ENCODE measurements at places on chromosomes 12 and 14.

- DNase-seq, result peak; percentile 75
Measured at GRCh38 chr14:67618617-67619063, 1.1 kb upstream of the ARG2 start.

DNA sequence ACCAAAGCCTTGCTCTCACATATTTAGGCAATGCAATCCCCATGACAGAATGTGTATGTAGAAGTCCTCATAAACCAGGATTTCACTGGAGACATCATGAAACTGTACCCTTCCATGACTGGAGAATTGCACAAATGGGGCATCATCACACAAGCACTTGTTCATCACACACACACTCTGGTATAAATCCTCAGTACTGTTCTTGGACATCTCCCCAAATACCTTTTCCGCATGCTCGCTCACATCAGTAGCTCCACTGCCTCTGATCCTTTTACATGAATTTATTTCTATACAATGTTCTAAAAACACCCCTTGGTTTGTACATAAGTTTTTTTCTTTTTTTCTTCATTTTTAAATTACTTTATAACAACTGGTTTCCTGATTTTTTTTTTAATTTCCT, 3.3 kb upstream of the ING4 start:
- DNase-seq, result no peak

- DNase-seq, result peak; percentile 8
Measured at GRCh38 chr14:80584744-80585505, 356.6 kb downstream of the CEP128 start.

DNA sequence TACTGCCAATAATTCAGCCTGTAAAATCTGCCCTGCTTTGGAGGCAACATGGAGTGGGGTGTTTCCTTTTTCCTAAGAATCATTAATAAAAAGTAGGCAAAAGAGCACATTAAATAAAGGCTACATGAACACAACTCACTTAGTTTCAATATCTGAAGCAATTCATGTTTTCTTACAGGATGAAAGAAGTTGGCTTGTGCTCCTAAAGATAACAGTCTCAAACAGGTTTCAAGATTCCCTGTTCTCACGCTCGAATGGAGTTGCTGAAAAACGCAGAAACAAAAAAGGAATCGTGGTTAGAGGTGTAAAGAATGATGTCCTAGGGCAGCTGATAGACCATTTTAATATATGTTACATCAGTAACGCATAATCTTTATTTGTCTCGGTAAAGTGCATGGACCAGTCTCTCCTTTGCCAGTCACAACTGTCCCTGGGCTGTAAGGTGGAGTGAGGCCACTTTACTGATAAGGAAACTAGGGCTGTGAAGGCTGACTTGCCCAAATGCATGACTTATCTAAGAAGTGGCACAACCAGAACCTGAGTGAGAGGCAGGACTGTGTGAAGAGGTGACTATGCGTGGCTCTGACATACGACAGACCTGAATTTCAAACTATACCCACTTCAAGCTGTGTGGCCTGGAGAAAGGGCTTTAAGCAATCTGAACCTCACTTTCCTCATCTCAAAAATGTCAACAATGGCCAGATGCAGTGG, 12.6 kb downstream of the GIT2 start:
- no peak for DNase-seq

DNA sequence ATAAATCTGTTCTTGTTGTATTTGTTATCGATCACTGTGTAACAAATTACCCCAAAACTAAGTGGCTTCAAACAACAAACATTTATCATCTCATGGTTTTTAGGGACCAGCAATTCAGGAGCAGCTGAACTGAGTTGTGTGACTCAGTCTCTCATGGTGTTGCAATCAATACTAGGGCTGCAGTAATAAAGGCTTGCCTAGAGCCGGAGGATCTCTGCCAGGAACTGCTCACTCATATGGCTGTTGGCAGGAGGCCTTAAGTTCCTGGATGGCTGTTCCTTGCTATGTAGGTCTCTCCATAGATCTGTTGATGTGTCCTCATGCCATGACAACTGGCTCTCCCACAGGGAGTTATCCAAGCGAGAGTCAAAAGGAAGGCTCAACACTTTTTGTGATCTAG, 3.8 kb upstream of the PSMC6 start:
- peak; percentile 93 for DNase-seq

DNA sequence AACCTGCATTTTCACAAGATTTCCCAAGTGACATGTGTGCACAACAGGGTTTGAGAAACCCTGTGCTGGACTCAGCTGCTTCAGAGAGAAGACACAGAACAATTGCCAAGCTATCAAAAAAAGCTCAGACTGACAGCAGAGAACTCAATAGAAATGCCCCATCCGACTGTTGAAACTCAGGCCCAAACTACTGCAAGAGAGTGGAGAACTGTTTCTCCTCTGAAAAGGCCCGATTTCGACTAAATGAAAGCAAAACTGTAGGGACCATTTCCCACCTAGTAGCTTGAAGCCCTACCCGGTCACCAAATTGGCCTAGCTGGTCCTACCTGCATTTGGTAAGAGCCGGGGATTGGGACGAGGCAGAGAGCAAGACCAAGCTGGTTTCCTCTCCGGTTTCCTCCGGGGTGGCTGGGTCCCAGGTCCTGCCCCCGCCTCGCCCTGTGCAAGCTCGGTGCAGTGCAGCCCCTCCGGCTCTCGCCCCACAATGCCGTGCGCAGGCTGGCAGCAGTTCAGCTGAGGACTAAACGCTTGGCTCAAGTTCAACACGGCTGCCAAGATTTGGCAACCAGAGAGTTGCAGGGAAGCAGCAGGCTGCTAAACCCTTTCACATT, 1180.6 kb downstream of the VRK1 start:
- no peak for DNase-seq

GRCh38 chr14:51865953-51866747, 5.7 kb downstream of the GNG2 start:
- DNase-seq, result no peak

DNA sequence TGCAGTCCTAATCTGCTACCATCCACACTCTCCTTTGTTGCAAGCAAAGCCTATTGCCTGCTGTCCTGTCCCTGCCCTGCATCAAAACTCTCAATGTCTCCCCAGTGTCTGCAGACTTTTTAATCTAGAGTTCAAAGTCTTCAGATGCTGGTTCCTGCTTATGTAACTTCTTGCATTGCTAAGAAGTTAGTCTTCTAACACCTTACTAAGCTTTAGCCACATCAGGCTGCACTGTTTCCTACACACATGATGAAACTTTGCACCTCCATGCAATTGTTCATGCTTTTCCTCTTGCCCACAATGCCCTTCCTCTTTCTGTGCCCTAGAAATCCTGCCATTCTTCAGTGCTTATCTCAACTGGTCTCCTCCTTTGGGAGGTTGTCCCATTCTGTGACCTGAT, 16.2 kb upstream of the DICER1 start:
- DNase-seq, result no peak

DNA sequence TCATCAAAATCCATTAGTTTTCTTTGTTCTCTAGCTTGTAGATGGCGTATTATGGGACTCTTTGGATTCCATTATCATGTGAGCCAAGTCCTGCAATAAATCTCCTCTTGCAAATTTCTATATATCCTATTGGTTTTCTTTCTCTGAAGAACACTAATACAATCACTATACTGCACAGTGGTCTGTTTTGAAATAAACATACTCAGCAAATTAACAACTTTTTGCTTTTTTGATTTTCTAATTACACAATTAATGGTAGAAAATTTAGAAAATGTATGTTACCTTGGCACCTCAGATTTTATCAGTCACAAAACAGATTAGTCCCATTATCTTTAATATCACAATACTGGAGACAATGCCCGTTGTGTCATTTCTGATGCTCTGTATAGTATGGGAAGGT, 513.2 kb upstream of the MIS18BP1 start:
- no peak for DNase-seq

DNA sequence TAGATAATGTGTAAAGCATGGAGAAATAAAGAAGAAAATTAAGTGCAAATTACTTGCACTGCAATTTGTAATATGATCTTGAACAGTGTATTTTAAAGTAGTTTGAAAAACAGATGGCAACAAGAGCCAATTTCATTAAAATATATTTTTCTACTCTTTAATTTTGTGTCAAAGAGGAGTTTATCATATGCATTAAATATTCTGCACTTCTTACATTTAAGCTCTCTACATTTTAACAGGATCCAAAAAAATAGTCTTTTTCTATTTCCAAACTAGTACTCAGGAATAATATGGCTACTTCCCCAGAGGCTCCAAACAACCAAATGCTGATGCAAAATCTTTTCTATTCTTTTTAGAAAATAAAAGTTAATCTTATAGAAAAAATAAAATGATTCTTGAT, 1221.5 kb downstream of the FSCB start:
- no peak for DNase-seq

DNA sequence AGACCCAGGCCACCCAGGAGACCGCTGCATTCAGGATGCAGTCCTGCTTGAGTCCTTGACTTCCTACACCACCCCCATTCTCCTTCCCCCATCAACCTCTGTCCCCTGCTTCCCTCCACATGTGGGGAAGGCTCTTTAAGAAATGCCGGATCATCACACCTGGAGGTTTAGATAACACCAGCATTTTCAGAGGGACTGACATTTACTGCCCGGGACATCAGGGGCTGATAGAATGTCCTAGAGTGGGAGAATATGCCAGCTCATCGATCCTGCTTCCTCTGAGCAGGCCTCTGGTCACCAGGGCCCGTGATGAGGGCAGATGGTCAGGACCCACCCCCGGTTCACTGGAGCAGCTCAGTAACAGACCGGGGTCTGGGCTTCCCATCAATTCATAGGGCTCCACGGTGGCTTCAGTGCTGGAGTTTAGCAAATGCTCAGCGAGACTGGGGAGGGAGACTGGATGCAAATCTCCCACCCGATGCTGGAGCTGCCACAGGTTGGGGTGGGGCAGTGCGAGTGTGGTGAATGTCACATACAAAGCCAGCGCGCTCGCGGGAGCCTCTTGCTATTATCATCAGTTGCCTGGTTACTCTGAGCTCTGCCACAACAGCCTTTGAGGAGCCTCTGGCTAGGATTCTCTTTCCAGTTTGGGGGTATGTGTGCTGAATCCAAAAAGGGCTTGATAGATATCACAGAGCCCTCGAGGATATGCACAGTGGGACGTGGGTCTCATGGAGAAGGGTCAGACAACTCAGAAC, 111.6 kb downstream of the RBM19 start:
- no peak for DNase-seq

DNA sequence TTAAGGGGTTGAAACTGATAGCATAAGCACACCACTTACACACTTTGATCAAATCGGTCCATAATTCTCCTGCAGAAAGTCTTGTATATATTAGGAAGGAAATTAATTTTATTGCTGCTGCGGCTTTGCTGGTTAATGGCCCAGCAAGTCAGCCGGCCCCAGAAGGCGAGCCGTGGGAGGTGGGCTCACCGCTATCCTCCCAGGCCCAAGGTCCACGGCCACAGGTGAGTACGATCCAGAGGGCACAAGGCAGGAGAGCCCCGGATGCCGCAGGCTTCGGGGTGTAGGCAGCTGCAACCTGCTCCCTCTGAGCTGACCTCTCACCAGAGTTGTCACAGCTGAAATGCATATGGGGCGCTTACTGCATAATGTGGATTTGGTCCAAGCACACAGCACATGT, 165.7 kb downstream of the TBX5 start:
- no peak for DNase-seq

- peak; percentile 88 for DNase-seq
Measured at GRCh38 chr12:52063981-52064649, 5.7 kb upstream of the ATG101 start.

- DNase-seq, result no peak
Measured at GRCh38 chr14:51750542-51750941, 98.8 kb downstream of the FRMD6 start.

GRCh38 chr12:17169726-17170471, 563.9 kb upstream of the LMO3 start:
- DNase-seq, result no peak

GRCh38 chr14:34742270-34743115, 28.1 kb upstream of the CFL2 start:
- no peak for DNase-seq

- no peak for DNase-seq
Measured at GRCh38 chr12:132558861-132559623, 51.3 kb downstream of the LRCOL1 start.

DNA sequence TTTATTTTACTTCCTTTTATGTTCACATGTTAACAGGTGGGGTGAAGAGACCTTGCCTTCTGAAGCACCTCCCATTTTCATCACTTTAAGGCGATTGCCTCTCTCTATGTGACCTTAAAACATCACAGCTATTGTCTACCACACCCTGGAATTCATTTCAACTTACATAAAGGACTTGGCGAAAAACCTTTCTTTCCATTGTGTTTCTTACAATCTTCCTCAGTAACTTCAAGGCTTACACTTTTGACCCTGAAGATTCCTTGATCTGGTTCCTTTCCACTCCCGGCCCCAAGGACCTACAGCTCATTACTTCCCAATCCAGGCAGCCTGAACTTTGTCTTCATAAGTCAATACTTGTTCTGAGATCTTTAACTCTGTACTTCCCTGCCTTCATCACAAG, 443.3 kb downstream of the ADAMTS20 start:
- no peak for DNase-seq

DNA sequence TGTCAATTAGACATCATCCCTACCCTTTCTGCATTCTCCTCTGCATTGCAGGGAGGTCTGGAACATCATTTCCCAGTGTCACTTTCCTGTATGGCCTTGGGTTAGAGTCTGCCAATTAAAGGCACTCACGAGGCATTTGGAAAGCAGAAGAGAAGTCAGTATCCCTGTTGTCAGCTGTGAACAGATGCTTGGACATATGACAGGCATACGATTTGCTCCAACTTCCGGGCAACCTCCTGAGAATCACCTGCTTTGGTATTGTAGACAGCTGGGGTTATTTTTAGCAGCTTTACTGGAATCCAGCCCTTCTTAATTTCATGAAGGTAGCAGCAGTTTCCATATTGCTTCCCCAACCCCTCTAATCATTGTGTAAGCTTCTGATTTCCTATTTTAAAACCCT, 88.7 kb upstream of the DHRS4 start:
- DNase-seq, result no peak

GRCh38 chr12:56880125-56880992, 53.8 kb downstream of the SDR9C7 start:
- DNase-seq, result no peak

GRCh38 chr14:103803661-103804060, 43.7 kb downstream of the PPP1R13B start:
- peak; percentile 62 for DNase-seq

All from EL (cell line).